ENCODE measurements at places on chromosomes 6 and 20. TPM values are rescaled to one million over a fixed set of nuclear protein-coding genes. Genes with fewer than 3 reads are reported as not detected.

Gene FRS3
- 5.2 TPM for total RNA-seq

Gene SIRPG
- 0.20 TPM for total RNA-seq

Gene SLC16A10
- total RNA-seq: 20.8 TPM

- peak; percentile 44 for DNase-seq
These were observed 76.5 kb downstream of the GJA10 start for GRCh38 chr6:89970609-89971337.

GRCh38 chr6:126531286-126531685 lies 191.4 kb downstream of the CENPW start:
- no peak for DNase-seq

DNA sequence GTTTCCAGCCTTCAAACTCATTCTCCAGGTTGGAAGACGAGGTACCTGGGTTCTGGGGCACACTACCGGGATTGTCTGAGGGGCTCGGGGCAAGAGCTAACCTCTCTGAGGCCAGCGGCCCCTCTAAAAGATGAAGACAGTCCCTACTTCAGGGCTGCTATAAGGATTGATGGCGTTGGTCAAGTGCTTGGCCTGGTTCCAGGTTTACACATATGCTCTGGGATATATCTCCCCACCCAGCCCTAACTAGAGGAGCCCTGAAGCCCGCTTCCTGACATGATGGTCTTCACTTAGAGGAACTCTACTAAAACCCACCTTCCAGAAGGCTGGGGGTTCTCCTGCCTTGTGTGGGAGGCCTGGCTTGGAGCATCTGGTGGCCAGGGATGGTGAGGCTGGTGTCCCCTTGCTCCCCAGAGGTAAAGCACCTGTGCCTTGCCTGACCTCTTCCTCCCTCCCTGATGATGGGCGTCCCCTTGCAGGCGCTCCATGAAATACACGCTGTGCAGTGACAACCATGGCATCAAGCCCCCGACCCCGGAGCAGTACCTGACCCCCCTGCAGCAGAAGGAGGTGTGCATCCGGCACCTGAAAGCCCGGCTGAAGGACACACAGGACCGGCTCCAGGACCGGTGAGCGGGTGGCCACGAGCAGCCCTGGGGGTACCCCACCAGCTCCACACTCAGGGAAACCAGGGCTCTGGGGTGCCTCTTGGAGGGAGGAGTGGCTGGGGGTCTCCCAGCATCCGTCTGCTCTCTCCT lies 28.7 kb downstream of the SDCBP2 start:
- DNase-seq: no peak

DNA sequence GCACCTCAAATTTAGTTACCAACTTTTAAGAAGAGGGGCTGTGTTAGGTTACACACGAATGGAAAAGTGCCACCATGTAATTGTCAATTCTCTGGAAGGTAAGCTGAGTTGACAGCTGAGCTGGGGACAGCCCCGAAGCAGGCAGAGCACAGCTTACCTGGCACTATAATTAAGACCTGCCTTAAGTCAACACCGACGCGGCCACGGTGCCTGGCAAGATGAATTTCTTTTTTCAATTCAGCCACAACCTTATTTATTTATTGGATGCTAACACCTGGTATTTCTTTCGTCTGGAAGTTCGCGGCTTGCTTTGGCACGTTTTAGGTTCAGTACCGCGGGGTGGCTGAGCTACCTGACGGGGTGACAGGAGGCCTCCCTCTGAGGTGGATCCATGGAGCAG lies 40.6 kb upstream of the NFATC2 start:
- DNase-seq: no peak

GRCh38 chr6:12666886-12667285 lies 49.7 kb upstream of the PHACTR1 start:
- DNase-seq: no peak

GRCh38 chr6:4103929-4104328 lies 25.0 kb upstream of the FAM217A start:
- no peak for DNase-seq

DNA sequence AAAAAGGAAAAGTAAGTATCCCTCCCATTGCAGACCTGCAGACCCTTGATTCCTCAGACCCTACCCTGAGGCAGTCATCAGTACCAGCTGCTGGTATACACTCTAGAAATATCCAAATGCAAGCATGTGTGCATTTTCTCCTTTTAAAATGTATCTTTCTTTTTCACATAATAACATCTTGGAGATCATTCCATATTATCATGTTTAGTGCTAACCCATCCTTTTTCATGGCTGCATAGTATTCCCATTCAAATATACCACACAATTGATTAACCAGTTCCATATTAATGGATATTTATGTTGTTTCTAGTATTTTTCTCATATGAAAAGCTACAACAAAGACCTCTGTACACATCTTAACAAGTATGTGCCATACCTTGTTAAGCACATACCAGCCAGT lies 70.8 kb downstream of the BLOC1S5 start:
- DNase-seq: no peak

GRCh38 chr6:122747573-122747972 lies 31.9 kb upstream of the FABP7 start:
- DNase-seq: no peak

DNA sequence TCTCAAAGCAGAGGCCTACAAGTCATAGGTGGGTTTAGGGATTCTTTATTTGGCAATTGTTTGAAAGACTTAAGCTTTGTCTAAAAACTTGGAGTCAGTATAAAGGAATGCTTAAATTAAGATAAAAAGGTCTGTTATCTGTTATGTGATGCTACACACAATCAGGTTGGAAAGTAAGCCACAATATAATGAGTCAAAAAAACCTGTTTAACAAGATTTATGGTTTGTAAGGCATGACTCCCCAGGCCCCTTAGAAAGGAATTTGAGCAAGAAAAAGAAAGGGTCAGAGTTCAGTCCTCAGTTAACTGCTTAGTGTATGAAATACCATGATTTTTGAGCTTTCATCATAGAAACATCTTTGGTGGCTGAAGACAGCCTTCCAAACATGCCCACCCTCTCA lies 66.8 kb upstream of the HMGN3 start:
- DNase-seq: no peak

- no peak for DNase-seq
These were observed 82.0 kb downstream of the EZR start for GRCh38 chr6:158737082-158737709.
